Tibial nerve (tissue), 4 donors: ENCODE measurements at places on chromosomes 4 and X.
A peak's percentile ranks its signal among the peaks of the same experiment; 100 is the strongest.

- H3K4me3 ChIP-seq, result no peak overlapping the region
- H3K36me3 ChIP-seq, result no peaks in the 10 kb centered on the region
- H3K27ac ChIP-seq, result no peak overlapping the region
Observed at GRCh38 chr4:22668301-22668700, 24.4 kb upstream of the GBA3 start.

DNA sequence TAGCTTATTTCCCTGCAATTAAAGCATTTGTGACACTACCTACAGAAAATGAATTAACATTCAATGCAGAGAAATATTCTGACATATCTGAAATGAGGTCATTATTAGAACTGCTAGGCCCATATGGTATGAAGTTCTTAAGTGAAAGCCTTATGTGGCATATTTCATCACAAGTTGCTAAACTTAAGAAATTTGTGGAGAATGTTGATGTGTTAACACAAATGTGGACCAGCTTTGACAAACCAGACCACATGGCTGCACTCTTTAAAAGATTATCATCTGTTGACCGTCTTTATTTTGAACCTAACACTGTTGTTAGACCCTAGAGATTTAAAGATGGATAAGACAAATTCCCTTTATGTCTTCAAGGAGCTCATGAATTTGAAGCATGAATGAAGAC, 1024.1 kb downstream of the RPA4 start:
- H3K4me3 ChIP-seq, result no peak overlapping the region
- H3K4me1 ChIP-seq, result no peaks in the 10 kb centered on the region
- H3K27me3 ChIP-seq, result no peaks in the 10 kb centered on the region
- H3K27ac ChIP-seq, result no peak overlapping the region

GRCh38 chr4:92279296-92279695, 24.5 kb upstream of the GRID2 start:
- H3K27ac ChIP-seq, result no peak overlapping the region
- H3K36me3 ChIP-seq, result no peaks in the 10 kb centered on the region

- no peaks in the 10 kb centered on the region for H3K36me3 ChIP-seq
- no peak for DNase-seq
- no peaks in the 10 kb centered on the region for H3K4me1 ChIP-seq
- H3K27me3 ChIP-seq, result no peaks in the 10 kb centered on the region
- no peak overlapping the region for H3K27ac ChIP-seq
- H3K4me3 ChIP-seq, result no peak overlapping the region
Observed at GRCh38 chrX:50386520-50386919, 84.1 kb downstream of the DGKK start.

DNA sequence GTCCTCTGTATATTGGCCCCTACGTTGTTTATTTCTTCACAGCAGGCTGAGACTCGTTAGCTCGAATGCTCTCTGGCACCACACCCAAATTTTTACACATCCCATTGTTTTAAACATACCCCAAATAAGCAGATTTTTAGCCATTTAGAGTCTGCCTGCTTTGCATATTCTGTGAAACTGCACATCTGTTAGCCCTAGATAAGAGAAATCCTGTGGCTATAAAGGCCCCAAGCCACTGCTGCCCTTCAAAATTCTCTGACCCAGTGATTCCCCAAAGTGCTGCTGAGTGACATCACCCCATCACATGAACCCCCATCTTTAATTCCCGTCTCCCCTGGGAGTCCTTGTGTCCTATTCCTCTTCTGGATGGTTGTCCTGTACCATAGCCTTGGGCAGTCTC, 20.8 kb downstream of the TEX13C start:
- no peak for DNase-seq
- H3K36me3 ChIP-seq, result no peaks in the 10 kb centered on the region

DNA sequence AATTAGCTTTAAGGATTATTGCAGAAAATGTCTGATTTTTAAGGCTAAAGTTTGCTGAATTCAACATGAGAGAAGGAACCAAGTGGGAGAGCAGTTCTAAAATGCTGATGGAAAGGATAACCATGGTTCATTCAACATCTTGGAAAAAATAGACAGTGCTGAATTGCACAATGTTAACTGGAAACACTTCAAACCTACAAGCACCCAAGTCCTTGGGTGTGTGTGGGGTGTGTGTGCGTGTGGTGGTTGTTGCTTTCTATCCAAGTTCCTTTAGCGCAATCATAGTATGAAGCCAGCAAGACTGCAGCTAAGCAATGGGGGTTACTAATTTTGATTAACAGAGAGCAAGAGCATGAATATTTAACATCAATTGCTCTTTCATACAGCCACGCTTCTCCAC, 29.3 kb upstream of the SCOC start:
- H3K36me3 ChIP-seq, result no peaks in the 10 kb centered on the region
- DNase-seq, result no peak

DNA sequence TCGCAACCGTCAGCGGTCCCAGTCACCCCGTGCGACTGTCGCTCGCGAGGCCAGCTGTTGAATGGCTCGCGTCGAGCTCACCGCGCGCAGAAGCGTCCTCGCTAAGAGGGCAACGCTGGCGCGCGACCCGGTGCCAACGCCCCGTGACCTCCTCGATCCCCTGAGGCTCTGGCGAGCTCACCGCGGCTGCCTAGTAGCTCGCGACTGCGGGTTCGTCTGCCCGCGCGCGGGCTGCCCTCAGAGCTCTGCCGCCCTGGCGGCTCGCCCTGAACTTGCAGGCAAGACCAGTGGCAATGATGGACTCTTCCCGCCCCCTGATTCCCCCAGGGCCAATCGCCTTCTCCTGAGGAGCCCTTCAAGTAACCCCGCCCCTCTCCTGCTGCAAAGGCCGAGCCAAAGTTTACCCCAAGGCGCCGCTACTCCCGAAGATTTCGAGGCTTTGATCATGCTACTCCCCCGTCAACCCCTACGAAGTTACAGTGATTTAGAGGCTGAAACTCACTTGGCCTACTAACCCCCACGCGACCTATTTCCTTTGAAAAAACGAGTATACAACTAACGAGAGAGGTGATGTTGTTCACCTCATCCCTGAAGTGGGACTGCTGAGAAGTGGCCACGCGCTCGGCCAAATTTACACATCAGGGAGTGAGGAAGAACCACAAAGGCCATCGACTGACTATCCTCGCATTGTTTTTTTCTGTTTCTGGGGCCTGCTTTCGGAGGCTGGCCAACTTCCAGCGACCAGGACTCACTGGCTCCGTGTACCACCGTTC, 37.5 kb downstream of the PGRMC1 start:
- H3K36me3 ChIP-seq, result no peaks in the 10 kb centered on the region
- H3K27ac ChIP-seq, result no peak overlapping the region
- DNase-seq, result no peak
- no peaks in the 10 kb centered on the region for H3K4me1 ChIP-seq
- H3K4me3 ChIP-seq, result peak overlapping the region; percentile 41
- peaks cover 34% of the 10 kb centered on the region for H3K27me3 ChIP-seq

- peaks cover 13% of the 10 kb centered on the region for H3K4me1 ChIP-seq
- no peaks in the 10 kb centered on the region for H3K36me3 ChIP-seq
- no peak overlapping the region for H3K4me3 ChIP-seq
- H3K27me3 ChIP-seq, result no peaks in the 10 kb centered on the region
- DNase-seq, result peak; percentile 19
- no peak overlapping the region for H3K27ac ChIP-seq
Observed at GRCh38 chrX:13647709-13648212, 5.2 kb upstream of the TCEANC start.

DNA sequence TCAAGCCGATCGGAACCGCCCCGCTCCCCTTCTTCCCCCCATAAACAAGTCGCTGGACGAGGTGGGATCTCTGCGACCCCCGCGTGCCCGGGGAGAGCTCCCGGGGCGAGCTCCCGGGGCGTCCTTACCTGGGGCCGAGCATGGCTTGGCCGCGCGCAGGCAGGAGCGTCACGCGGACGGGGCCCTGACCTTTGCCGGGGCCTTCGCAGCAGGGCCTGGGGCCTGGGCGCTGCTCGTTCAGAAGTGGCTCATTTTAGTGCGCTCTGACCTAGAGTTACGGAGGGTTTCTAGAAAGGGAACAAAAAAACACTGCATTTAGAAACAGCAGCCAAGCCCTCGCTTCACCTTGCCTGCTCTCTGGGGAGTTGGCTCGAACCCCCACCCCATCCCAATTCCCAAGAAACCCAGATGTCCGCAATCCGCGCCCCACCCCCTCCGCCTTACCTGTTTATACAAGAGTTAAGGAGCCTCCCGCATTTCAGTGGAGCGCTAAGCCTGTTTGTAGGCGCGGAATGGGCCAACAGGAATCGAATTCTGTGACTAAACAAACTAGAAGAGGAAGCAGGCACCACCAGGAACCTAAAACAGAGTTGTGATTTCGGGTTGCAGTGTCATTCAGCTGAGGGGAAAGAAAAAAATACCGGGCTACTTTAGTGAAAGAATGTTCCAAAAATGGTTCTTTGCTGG, 814 bp upstream of the RBM47 start:
- peak overlapping the region; percentile 81 for H3K27ac ChIP-seq
- H3K4me1 ChIP-seq, result no peaks in the 10 kb centered on the region
- peak overlapping the region; percentile 45 for H3K4me3 ChIP-seq
- DNase-seq, result peak; percentile 24
- no peaks in the 10 kb centered on the region for H3K27me3 ChIP-seq

- no peak for DNase-seq
- peaks cover 22% of the 10 kb centered on the region for H3K4me1 ChIP-seq
- H3K27ac ChIP-seq, result no peak overlapping the region
- no peaks in the 10 kb centered on the region for H3K27me3 ChIP-seq
Observed at GRCh38 chr4:8394806-8395205, 45.7 kb downstream of the ACOX3 start.

DNA sequence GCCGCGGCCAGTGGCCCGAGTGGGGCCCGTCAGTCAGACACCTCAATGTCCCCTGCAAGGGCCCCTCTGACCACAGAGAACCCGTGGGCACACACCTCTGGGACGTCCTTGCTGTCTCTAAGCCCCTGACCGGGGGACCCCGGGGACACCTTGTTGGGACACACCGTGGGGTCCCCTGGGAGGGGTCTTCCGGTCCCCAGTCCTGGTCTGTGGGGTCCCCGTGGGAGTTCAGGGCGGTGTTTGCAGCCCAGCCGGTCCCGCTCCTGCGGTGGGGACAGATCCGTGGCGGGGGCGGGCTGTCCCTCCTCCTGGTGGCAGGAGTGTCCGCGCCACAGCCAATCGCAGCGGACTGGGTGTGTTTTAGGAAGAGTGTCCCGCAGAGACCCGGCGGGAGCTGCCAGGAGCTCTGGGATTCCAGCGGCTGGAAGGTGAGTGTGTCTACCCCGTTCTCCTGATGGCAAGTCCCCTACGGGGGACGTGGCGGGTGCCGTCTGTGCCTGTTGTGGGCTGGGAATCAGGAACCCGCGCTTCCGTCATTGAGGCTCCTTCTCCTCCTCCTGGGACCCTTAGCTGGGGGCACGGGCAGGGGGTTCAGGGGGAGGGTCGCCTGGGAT, 5.1 kb upstream of the PLCXD1 start:
- H3K4me1 ChIP-seq, result peaks cover 19% of the 10 kb centered on the region
- peak overlapping the region; percentile 55 for H3K4me3 ChIP-seq
- no peaks in the 10 kb centered on the region for H3K36me3 ChIP-seq
- no peaks in the 10 kb centered on the region for H3K27me3 ChIP-seq

DNA sequence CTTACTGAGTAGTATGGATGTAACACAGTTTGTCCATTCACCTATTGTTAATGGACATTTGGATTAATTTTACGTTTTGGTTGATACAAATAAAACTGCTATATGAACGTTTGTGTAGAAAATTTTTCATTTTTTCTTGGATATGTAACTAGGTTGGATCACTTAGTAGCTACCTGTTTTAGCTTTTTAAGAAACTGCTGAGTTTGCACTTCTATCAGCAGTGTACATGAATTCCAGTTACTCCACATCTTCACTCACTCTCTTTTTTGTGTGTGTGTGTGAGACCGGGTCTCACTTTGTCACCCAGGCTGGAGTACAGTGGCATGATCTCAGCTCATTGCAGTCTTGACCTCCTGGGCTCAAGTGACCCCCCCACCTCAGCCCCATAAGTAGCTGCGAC, 15.4 kb downstream of the LARP1B start:
- no peaks in the 10 kb centered on the region for H3K36me3 ChIP-seq
- DNase-seq, result no peak
- H3K27ac ChIP-seq, result no peak overlapping the region

DNA sequence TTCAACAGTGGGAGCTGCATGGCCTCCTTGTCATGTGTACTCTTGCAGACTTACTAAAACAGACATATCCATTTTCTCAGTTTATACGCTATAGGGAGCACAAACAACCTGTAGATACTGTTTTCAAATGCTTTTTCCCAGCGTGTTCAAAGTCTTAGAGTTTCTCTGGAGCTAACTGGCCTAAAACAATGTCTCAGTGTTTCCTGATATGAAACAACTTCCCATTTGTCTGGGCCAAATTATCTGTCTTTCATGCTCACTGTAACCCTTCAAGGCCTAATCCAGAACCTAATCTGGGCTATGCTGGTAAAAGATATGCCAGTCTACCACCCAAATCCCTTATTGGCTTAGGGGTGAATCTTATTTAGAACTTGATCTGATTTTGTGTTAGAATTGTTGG, 38.8 kb downstream of the RAB40A start:
- H3K4me1 ChIP-seq, result no peaks in the 10 kb centered on the region
- H3K27ac ChIP-seq, result no peak overlapping the region
- no peaks in the 10 kb centered on the region for H3K27me3 ChIP-seq
- no peak for DNase-seq
- H3K4me3 ChIP-seq, result no peak overlapping the region

GRCh38 chrX:110118530-110118929, 115.6 kb downstream of the TMEM164 start:
- no peak for DNase-seq
- H3K27ac ChIP-seq, result no peak overlapping the region
- H3K4me1 ChIP-seq, result no peaks in the 10 kb centered on the region
- no peaks in the 10 kb centered on the region for H3K36me3 ChIP-seq
- no peaks in the 10 kb centered on the region for H3K27me3 ChIP-seq

- DNase-seq, result no peak
- H3K4me3 ChIP-seq, result no peak overlapping the region
- no peaks in the 10 kb centered on the region for H3K36me3 ChIP-seq
- no peaks in the 10 kb centered on the region for H3K27me3 ChIP-seq
- H3K27ac ChIP-seq, result no peak overlapping the region
Observed at GRCh38 chr4:102411408-102411807, 66.1 kb upstream of the SLC39A8 start.
